Posterior vena cava (tissue), 2 donors: ENCODE measurements at places on chromosomes 5 and 9. TPM values are rescaled to one million over a fixed set of nuclear protein-coding genes. Genes with fewer than 3 reads are reported as not detected.

GRCh38 chr5:37799865-37800421 is 39.9 kb downstream of the GDNF start:
- no peak for DNase-seq

DNA sequence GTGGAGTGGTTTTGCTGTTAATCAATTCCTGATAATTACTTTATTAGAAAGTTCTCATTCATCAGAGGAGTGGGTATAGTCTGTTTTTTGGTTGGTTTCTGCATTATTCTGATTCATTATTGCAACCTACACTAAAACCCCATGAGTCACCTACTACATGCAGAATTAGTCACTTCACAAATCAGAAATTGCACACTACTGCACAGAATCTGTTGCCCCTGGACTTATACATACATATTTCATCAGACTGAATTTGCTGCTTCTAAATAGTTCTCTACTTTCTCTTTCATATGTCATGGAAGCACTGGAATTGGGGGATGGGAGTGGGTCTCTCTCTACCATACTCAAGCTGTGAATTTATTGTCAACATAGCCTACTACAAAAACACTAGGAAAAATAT is 585.1 kb downstream of the DNAH5 start:
- DNase-seq: no peak

- DNase-seq: no peak
These were observed 558.5 kb upstream of the ZNF462 start for GRCh38 chr9:106304401-106304920.

- DNase-seq: no peak
These were observed 222.6 kb upstream of the PIK3R1 start for GRCh38 chr5:67992923-67993322.

CXCL14 gene
- total RNA-seq: 52.6 TPM
